Psoas muscle (tissue), 8 donors: ENCODE measurements at places on chromosomes 3 and 15. TPM values are rescaled to one million over a fixed set of nuclear protein-coding genes. Genes with fewer than 3 reads are reported as not detected.

- no peak for DNase-seq
These were observed 287.8 kb upstream of the UMPS start for GRCh38 chr3:124442463-124442862.

DNA sequence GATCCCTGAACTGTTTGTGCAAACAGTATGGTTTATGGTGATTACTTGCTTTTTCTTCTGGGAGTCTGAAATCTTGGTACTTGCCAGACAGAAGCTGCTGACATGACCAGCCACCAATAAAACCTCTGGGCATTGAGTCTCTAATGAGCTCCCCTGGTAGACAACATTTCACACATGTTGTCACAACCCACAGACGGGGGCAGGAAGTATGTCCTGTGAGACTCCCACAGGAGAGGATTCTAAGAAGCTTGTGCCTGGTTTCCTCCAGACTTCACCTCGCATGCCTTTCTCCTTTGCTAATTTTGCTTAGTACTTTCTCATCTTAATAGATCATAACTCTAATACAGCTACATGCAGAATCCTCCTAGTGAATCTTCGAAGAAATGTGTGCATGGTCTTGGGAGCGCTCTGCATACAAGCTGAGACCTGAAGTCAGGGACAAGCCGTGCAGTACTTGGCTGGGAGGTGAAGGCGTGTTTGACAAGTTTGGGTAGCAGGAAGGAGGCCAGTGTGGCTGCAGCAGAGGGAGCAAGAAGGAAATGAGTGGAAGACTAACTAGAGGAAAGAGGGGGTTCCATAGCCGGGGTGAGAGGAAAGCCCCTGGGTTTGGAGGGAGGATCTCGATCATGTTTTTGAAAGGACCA is 49.0 kb downstream of the B3GNT5 start:
- no peak for DNase-seq

DNA sequence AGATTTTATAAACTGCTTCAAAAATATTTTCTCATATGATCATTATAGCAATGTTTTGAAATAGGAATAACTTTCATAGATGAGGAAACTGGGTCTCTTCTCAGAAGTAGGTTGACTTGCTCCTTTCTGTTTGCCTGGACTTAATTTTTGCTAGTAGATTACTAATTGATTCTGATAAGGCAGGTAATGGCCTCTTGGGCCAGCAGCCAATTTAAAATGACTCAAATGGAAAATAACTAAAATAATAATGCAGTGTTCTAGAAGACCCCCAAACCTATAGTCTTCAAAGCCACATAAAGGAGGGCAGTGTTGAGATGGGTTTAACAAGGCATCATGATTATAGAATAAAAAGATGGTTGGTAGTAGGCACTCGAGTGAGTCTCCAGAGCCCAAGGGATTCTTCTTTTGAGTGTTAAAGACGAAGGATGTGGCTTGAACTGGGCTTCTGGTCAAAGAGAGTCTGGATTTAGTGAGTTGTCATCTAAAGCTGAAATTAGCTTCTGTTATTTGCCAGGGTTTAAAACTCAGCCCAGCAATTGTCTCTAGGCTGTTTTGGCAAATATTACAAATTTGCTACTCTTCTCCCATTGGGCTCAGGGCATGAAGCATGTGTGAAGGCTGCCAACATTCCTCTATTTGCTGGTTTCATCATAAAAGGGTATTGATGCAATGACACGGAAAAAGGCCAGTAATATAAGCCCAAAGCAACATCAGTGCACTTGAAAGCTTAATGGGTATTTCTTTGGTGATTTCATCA is 297.1 kb upstream of the MEIS2 start:
- DNase-seq, result no peak

GRCh38 chr3:156649681-156650080 is 24.7 kb upstream of the TIPARP start:
- DNase-seq, result no peak

Gene CIP2A
- total RNA-seq, result 0.93 TPM

Gene GOLGA6A
- total RNA-seq, result not detected

Gene RETNLB
- total RNA-seq, result not detected

Gene DNASE1L3
- 1.4 TPM for total RNA-seq
